ENCODE measurements at places on chromosomes 16 and 17.

DNA sequence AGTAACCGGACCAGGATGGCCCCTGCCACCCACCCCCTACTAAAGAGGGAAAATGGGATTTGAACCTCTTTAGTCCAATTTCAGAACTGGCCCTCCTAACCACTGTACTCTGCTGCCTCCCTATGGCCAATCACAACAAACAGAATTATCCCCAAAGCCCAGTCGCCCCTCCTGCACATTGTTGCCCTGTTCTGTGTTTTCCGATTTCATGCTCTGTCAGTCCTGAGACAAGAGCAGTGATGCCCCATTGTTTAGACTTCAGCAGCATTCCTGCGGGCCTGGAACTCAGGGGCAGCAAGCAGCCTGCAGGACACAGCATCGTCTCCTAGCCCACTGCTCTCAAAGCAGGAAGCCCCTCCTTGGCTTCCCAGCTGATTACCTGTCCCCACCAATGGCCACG lies 20.5 kb upstream of the KLHL11 start:
- DNase-seq, result no peak

- DNase-seq, result no peak
Observed at GRCh38 chr16:11530171-11530940, 56.4 kb downstream of the LITAF start.

DNA sequence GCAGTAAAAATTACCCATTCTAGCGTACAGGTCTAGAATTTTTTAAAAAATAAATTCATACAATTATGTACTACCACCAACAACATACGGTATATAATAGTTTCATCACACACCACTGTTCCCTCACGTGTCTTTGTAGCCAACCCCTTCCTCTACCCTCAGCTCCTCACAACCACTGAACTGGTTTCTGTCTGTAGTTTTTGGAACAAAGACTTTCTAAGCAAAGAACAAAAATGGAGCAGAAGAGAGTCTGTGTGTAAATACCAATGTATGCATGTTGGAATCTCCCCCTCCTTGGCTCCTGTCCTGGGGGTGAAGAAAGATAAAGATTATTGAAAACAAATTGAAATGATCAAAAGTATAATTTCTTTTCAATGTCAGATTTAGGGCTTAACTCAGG lies 31.9 kb upstream of the CCR7 start:
- no peak for DNase-seq

DNA sequence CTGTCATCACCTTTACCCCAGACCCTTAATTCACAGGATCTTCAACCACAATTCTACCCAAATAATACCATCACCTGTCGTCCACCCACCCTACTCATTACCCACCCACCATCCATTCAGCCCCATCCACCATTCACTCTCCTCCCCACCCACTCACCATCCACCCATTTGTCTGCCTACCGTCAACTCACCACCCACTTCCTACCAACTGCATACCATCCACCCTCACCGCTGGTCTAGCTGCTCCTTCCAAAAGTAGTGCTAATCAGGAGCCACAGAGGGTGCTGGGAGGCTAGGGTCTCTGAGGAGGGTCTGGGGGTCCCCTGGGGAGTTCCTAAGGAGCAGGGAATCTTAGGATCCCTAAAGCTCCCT lies 12.0 kb upstream of the IGFBP4 start:
- DNase-seq, result no peak

DNA sequence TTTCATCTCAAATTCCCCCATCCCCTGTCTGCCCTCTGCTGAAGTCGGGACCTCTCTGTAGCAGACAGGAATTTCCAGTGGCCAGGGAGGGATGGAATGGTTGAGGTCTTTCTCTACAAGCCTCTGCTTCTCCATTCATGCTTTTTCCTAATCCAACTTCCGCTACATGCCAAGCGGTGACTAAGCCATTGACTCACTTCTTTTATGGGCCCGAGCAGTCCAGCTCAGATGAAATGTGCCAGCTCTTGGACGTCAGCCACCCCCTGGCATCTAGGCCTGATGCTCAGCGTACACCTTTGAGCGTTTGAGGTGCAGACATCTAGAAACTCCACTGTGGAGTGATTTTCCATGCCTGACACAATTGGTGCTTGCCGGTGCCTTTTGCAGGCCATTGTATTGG lies 40.7 kb upstream of the GPR139 start:
- no peak for DNase-seq

DNA sequence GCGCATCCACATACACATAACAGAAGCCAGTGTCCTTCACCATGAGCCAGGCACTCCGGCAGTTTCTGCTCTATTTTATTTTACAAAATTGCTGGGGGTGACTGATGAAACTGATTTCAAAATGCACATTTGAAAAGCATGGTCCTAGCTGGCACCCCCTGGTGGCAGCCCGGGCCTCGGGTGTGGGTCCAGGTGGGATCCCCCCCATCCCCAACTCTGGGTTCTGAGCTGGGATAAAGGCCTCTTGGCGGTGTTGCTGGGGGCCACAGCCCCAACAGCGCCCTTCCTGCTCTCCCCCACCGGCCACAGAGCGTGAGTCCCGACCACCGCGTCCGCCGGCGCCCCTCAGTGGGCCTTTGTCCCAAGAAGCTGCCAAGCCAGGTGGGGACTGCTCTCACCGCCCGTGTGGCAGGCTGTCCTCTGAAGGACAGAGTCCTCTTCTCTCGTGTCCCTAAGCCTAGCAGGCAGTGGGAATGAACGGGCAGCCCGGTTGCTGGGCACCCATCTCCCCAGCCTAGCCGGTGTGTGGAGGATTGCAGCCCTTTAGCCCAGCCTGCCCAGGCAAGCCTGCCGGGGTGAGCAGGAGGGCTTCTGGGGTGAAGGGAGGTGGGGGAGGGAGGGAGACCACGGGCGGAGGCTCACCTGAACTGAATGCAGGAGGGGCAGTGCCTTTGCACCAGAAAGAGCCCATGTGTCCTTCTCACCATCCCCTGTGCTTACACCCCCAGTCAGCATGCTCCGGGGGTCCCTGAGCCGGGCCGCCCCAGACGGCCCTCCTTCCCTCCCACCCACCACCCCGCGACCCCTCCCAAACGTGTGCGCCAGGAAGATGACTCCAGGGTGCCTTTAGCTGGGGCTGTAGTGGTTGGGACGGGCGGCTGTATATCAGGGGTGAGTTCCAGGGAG lies 898 bp downstream of the SNAI3 start:
- DNase-seq, result peak; percentile 51

- no peak for DNase-seq
Observed at GRCh38 chr17:81468111-81468769, 44.4 kb downstream of the ACTG1 start.
